ENCODE measurements at places on chromosomes 7 and 10.

GRCh38 chr10:68239069-68239468 is 7.2 kb upstream of the ATOH7 start:
- DNase-seq, result no peak

- no peak for DNase-seq
Measured at GRCh38 chr7:141562972-141563371, 11.8 kb downstream of the AGK start.

- no peak for DNase-seq
Measured at GRCh38 chr10:102140913-102141540, 8.2 kb downstream of the PPRC1 start.

GRCh38 chr10:130717083-130717482 is 580.9 kb downstream of the GLRX3 start:
- no peak for DNase-seq

DNA sequence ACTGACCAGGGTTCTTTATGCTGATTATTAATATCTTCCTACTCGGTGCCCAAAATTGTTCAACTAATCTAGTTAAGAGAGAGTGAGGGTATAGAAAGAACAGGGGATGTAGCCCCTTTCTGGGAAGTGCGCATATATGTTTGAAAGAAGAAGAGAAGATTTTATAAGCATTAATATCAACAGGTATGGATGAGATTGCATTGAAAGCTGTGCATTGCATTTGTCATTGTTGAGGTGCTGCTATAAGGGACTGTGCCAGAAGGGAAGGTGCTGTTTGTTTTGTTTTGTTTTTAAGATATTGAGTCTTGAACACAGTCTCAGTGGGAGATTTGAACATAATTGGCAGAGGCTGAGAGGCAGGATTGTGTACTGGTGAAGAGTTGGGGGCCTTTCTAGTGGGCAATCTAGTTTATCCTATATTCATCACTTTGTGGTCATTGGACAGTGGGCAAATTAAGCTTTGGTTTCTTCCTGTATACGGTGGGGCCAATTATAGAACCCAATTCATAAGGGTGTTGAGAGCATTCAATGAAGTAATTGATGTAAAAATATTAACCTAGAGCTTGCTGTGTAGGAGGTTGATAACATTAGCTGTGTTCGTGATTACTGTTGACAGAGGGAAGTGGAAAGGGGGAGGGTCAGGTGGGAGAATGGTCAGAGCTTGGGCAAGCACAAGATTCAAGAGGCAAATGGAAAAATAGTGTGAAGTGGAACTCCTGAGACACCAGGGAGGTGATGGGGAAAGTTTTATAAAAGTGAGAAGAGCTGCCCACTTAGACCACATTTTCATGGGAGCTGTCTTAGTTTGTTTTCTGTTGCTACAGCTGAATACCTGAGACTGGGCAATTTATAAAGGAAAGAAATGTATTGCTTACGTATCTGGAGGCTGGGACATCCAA is 19.9 kb upstream of the PCGF5 start:
- DNase-seq, result no peak

Measured in AG09309 (cell line).